NCI-H524 (cell line): ENCODE measurements at places on chromosomes 13 and 19.

- DNase-seq = no peak
Observed at GRCh38 chr13:110784704-110785103, 71.2 kb downstream of the ING1 start.

- DNase-seq = peak; percentile 22
Observed at GRCh38 chr19:35703343-35703742, 1.0 kb upstream of the ZBTB32 start.

DNA sequence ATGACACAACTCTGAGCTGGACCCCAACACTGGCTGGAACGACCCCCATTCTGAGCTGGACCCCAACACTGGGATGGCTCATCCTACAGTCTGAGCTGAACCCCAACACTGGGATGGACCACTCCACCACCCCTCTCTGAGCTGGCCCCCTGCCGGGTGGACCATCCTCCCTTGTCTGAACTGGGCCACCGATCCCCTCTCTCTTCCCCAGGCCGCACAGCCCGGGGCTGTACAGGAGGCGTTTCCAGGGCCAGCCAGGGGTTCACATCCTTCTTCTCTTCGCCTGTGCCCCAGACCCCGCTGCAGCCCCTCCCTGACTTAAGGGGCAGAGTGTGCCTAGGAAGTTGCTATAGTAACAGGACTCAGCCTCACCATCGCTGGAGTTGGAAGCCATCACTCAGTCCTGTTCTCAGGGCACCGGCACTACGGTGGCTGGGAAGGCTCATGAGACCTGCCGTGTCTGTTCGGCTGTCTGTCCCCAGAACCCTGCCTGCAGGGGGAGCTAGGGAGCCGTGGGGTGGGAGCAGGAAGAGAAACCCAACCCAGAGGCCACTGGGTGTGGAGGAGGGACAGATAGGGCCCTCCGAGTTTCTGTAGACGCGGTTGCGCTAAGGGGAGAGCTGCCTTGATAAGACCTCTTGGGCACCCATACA, 3.7 kb downstream of the PRKACA start:
- DNase-seq = no peak

GRCh38 chr13:80361883-80362327, 21.0 kb upstream of the SPRY2 start:
- DNase-seq = peak; percentile 14

DNA sequence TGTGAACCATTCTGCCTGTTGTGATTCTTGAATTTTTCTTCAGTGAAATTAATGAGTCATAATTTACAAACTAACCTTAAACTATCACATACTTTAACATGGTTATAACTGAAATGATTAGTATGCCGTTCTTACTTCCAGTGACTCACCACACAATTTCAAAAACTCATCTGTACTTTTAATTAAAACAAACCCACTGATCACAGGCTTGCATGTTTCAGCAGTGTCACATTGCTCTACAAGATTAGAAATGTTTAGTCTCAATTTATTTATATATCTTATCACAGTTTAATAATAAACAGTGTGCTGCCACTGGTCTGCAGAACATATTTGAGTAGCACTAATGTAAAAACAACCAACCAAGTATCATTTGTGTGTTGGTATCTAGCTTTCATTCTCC, 2227.9 kb upstream of the PCDH20 start:
- no peak for DNase-seq

- DNase-seq = no peak
Observed at GRCh38 chr13:113992276-113993005, 18.6 kb upstream of the C13orf46 start.

- peak; percentile 99 for DNase-seq
Observed at GRCh38 chr19:12913011-12913561, 6.0 kb downstream of the SYCE2 start.

GRCh38 chr13:53100394-53101063, 71.9 kb downstream of the OLFM4 start:
- no peak for DNase-seq

- DNase-seq = no peak
Observed at GRCh38 chr19:16619457-16619856, 8.5 kb downstream of the MED26 start.

DNA sequence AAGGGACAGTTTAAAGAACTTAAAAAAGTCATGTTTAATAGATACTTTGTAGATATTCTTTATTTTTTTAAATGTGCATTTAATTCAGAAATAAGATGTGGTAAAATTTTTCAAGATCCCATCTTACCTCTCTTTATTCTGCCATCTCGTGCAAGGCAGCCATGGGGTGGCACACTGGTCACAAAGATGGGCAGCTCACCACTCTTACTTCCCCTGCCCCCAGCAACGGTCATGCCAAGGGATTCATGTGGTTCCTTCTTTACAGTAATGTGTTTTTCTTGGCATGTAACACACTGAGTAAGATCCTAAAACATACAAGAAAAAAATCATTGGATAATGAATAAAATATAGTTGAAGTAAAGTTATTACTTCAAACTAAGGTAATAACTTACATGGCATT, 64.2 kb downstream of the LNX2 start:
- DNase-seq = no peak

DNA sequence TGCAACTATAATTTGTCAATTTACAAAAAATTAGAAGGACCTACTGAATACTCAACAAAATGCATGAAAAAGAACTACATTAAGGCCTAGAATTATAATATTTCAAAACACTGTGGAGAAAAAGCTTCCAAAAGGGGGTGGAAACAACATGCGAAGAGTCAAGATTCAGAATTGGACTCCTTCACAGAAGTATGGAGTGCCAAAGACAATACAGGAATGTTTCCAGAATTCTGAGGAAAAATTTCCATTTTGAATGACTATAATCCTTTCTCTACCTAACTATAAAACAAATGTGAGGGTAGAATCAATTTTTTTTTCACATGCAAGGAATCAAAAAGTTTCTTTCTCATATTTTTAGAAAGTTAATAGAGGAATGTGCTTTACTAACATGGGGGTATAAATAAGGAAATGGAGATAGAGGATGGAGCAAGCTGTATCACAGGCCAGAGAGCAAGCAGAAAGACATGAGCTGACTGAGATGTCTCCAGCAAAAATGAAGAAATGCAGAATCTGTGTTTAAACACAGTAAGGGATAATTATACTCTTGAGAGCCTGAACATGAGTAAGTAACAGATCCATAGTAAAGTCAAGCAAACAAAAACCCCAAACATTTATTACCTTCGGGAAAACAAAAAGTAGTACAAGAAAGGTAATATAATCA, 39.5 kb upstream of the SMAD9 start:
- no peak for DNase-seq

DNA sequence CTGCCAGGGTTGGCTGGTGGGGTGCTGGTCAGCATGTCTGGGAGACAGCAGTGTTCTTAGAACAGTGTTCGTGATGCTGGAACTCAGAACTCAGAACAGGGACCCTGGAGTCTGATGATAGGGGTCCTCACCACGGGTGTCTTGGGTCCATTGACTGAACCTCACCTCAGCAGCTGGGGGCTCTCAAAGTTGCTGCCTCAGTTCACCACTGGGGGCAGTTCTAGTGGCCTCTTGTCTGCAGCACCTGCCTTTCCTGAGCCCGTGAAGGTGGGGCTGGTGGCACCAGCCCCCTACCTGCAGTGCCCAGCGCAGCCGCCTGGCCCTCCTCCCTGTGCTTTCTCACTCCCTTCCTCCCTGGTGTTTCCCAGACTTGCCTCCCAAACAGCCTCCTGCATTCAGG, 28.5 kb downstream of the SAFB start:
- DNase-seq = no peak

DNA sequence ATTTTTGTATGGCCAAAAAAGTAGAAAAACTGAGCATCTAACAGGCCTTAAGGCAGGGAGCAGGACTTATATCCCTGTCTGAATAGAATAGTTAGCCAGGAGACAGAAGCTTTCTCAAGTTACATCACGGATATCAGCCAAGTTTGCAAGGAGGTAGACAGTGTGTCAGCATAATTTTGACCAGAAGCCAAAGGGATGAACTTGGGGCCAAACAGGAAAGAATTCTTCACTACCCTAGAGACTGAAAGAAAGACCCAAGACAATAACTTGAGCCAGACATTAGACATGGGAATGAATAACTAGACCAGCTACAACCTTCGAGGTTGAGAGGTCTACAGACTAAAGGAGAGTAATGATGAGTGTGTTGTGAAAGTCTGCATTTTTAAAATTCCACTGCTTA, 48.1 kb upstream of the PCDH9 start:
- DNase-seq = peak; percentile 9

- no peak for DNase-seq
Observed at GRCh38 chr19:14061751-14062557, at the start of gene PALM3. Gene PALM3, minus strand, starts transcription at chr19:14062076. Its CDS starts 96 bp downstream, at chr19:14061980.

DNA sequence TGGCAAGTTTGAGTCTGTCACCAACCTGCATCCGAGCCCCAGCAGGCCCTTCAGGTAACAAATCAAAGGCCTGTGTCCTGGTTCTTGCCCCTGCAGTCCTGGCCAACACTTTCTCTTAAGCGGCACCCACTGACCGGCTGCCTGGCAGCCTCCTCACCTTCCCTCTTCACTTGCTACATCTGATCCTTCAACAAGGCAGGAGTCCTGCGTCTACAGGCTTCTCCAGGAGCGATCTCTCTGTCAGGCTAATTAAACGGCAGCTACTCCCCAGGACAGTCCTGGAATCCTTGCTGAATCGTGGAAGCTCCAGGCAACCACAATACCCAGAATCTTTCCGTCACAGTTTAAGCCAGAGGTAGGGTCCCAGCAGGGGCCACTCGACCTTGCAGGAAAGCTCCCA, 41.1 kb upstream of the GAS6 start:
- no peak for DNase-seq

DNA sequence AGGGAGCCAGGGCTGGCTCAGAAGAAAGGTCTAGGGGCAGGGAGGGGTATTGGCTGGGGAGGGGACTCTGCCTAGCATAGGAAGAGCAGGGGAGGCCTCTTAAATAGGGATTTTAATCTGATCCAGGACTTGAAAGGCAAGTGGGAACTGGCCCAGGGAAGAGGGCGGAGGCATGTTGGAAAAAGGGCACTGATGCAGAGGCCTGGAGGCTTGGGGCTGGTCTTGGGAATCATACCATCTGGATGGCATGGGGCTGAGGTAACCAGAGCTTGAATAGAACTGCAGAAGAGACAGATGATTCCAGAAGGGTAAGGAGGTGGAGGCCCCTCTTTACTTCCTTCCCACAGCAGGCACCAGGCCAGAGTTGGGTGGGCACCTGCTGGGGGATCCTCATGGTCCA, 29.1 kb downstream of the CERS4 start:
- DNase-seq = peak; percentile 85

DNA sequence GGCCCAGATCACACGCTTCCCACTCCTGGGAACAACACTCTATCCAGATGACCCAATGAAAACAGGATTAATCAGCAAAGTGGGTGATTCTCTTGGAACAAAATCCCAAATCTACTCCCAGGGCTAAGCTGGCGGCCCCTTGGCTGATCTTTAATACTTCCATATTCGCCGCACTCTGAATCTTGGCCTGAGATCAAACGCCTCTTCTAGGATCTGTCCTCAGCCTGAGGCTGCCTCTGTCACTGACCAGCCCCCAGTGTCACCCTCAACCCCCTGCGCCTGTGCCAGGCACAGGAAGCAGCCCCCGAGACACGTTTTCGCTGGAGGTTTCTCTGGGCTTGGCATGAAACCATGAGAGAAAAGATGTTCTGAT, 2.4 kb upstream of the CTXN1 start:
- no peak for DNase-seq

DNA sequence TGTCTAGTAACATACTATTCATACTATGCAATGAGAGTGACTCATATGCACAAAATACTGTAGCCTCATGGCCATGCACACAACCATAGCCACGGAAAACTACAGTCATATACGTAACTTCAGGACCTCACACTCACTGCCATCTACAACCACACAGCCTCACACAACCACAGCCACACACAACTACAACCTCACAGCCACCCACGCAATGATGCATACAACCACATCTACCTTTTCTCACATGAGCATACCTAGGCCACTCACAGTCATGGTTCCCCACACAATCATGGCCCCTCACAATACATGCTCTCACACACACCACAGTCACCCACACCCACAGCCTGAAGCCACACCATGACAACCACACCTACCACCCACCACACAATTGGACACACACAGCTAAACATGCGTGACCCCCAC, 8.7 kb upstream of the TNFSF14 start:
- no peak for DNase-seq

GRCh38 chr13:64457976-64458375, 2772.2 kb downstream of the PCDH9 start:
- DNase-seq = no peak

DNA sequence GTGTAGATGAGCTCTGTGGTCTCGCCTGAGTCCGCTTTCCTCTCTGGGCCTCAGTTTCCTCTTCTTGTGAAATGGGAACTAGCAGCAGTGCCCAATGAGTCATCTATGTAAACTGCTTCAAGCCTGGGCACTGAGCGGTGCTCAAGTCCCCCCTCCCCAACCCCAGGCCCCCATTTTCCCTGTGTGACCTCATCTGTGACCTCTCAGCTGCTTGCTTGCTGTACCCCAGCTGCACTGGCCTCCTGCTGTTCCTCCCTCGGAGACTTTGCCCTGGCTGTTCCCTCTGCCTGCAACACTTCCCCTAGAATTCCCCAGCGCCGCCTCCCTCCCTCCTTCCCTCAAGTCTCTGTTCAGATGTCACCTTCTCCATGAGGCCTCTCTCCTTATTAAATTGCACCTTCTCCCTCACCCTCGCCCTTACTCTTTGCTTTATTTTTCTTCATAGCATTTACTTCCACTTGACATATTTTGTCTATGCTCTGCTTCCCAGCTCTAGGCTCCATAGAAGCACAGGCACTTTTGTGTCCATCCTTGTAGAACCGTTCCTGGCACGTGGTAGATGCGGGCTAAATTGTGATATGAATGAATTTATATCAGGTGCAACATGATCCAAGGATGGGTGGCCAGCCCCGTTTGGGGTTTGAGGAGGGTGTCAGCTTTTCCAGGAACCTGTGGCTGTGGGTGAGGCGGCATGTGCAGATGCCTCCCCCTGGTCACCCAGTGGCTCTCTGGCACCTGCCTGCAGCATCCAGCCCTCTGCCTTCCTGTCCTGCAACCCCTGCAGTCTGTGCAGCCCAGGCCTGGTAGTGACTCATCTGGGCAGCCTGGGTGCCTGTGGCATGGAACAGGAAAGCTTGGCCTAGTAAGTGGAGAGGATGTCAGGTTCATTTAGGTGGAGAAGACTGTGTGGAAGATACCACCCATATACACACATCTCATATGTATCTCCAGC, 26.3 kb downstream of the SIPA1L3 start:
- no peak for DNase-seq

- no peak for DNase-seq
Observed at GRCh38 chr19:6531956-6532243, 1.1 kb downstream of the TNFSF9 start.

DNA sequence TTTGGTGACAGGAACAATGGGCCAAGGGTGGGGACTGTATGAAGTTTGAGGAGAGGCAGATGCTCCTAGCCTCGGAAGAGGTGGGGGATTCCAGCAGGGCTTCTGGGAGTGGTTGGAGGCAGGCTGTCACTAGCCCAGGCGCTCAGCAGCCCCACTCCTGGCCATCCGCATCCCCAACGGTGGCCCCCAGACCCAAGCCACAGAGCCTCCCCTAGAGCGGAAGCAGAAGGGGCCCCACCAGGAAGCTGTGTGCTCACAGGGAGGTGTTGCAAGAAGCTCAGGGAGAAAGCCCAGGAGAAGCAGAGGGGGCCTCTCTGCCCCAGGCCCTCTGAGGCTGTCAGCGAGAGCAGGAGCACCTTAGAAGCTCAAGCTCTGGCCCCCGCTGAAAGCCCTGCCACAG, 8.3 kb downstream of the PRAM1 start:
- no peak for DNase-seq

GRCh38 chr13:74555276-74555625, 421.0 kb upstream of the KLF12 start:
- peak; percentile 12 for DNase-seq
